ENCODE measurements at places on chromosomes 4 and X. TPM values are rescaled to one million over a fixed set of nuclear protein-coding genes. Genes with fewer than 3 reads are reported as not detected.

The OPN1MW gene
- not detected for total RNA-seq

DNA sequence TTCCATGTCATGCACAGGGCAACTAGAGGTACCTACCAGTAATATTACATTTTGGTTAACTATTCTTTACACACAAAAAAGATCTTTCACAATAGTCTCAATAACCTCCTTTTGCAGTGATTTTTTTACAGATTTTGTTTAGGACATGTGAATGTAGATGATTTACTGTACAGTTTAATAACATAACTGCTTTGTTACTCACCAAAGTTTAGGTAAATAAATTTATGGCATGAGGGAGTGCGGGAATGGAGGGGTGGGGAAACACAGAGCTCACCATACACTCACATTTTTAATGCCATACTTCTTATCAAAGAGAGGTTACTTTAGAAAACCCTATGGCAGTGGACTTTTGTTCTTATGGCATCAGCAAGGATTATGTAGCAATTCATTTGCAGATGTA, 93.1 kb upstream of the TEX13A start:
- DNase-seq: no peak

The PLAC1 gene
- total RNA-seq: 2.1 TPM

The MAGEB2 gene
- 158 TPM for total RNA-seq

DNA sequence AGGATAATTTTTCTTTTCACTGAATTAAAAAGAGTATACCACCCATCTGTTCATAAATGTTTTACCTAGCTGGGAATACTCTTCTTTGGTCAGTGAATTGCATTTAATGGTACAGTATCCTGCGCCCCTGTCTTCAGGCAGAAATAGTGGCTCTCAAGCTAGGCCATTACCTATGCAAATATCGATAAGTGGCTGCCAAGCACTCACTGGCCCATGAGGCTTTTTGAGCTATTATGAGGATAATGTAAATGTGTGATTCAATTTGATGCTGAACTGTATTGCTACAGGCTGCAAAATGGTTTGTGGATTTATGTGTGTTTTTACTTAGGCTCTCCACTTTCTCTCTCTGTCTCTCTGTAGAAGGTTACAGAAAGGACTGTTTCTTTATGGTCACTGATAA, 30.1 kb upstream of the MTMR1 start:
- DNase-seq: no peak

All from HT1080 (cell line).